ENCODE measurements at places on chromosomes 12 and 14. TPM values are rescaled to one million over a fixed set of nuclear protein-coding genes. Genes with fewer than 3 reads are reported as not detected.

IFNG-AS1 gene
- not detected for total RNA-seq

CCNT1 gene
- total RNA-seq: 28.3 TPM

PDE3A gene
- total RNA-seq: 56.8 TPM

ETFBKMT gene
- total RNA-seq: 2.6 TPM

IRAK4 gene
- total RNA-seq: 17.5 TPM

TSPAN8 gene
- total RNA-seq: 5.8 TPM

Measured in epithelial cell of umbilical artery (primary cell).